ENCODE measurements at places on chromosomes 12 and 14. TPM values are rescaled to one million over a fixed set of nuclear protein-coding genes. Genes with fewer than 3 reads are reported as not detected.
A peak's percentile ranks its signal among the peaks of the same experiment; 100 is the strongest.

IRAK3 gene
- total RNA-seq: 29.7 TPM

PLD4 gene
- 1.7 TPM for total RNA-seq

GRCh38 chr14:93004699-93005082 lies 81.7 kb downstream of the CHGA start:
- no peaks in the 10 kb centered on the region for H3K27me3 ChIP-seq
- H3K27ac ChIP-seq: no peak overlapping the region
- no peaks in the 10 kb centered on the region for H3K36me3 ChIP-seq
- H3K4me1 ChIP-seq: no peaks in the 10 kb centered on the region
- no peak overlapping the region for H3K4me3 ChIP-seq

DNA sequence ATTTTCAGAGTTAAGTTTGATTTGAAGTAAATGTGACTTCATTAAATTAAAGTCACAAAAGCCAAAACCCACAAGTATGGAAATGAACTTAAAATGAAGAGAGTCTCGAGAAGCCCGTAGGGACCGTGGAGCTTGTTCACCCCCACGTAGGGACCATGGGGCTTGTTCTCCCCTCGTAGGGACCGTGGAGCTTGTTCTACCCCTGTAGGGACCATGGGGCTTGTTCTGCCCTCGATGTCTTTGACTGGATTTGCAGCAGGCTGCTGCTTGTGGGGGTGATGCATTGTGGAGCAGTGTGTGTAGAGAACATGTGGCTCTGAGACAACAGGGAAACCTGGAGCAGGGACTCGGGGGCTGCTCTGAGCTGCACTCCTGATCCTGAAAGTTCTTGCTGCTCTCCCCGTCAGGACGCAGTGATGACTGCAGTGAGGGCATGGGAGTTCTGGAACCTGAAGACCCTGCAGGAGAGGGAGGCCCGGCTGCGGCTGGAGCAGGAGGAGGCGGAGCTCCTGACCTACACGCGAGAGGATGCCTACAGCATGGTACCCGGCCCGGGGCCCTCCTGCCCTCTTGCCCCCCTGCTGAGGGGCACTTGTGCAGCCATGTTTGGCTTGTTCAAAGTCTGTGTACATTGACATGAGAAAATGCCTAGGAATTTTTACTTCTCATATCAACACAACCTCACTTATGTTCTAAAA lies 94.2 kb downstream of the EP400 start:
- H3K36me3 ChIP-seq: peaks cover 18% of the 10 kb centered on the region
- H3K27me3 ChIP-seq: no peaks in the 10 kb centered on the region
- DNase-seq: no peak
- no peaks in the 10 kb centered on the region for H3K4me1 ChIP-seq
- H3K27ac ChIP-seq: no peak overlapping the region

DNA sequence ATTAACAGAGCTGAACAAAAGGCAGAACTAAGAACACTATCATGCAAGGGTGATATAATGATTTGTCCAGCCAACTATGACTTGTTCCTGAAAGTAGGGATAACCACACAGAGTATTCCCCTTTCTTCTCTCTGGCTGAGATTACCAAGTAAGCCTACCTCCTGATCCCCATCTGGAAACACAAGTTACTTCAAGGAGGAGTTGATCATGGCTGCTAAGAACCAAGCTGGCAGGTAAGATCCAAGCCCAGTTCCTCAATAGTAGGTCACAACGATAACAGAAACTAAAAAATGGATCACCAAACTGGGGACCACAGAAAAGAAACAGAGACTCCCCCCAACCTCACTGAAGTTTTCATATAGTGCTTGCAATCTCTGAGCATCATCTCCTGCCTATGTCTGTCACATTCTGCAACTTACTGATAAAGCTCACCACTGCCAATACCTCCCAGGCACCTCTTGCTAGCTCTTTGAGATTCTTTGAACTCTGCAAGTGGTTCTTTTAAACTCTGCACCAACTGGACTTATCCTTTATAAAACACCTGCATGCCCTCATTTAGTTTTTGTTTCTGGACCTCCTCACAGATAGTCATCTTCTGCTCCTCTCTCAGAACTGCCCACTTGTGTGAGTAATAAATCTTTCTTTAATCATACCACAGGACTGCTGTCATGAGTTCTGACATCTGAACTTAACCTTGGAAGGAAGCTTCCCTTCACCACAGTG lies 76.6 kb downstream of the LRP6 start:
- H3K27ac ChIP-seq: no peak overlapping the region
- H3K36me3 ChIP-seq: no peaks in the 10 kb centered on the region
- H3K4me3 ChIP-seq: no peak overlapping the region
- peaks cover 2% of the 10 kb centered on the region for H3K4me1 ChIP-seq
- DNase-seq: no peak
- H3K27me3 ChIP-seq: no peaks in the 10 kb centered on the region

DNA sequence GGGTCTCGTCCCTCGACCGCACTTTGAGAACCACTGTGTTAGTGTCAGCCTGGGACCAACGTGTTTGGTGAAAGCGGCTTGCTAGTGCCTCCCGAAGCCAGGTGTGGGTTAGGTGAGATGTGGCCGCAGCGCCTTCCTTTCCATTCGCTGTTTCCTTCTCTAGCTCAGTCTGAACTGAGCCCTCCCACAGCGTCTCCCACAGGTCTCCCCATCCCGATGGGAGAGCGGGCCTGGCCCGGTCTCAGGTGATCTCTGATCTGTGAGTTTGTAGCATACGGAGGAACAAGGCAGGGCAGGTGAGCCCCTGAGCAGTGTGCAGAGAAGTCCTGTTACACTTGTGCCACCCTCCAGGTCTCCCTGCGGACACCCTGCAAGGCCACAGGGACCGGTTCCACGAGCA lies 19.3 kb downstream of the HIP1R start:
- no peak overlapping the region for H3K27ac ChIP-seq
- H3K4me3 ChIP-seq: no peak overlapping the region
- no peaks in the 10 kb centered on the region for H3K36me3 ChIP-seq
- no peaks in the 10 kb centered on the region for H3K4me1 ChIP-seq
- no peak for DNase-seq
- H3K27me3 ChIP-seq: no peaks in the 10 kb centered on the region

VRK1 gene
- total RNA-seq: 9.0 TPM

CDH24 gene
- total RNA-seq: 3.4 TPM

PDZRN4 gene
- 6.8 TPM for total RNA-seq

PDE3A gene
- 94.7 TPM for total RNA-seq

DNA sequence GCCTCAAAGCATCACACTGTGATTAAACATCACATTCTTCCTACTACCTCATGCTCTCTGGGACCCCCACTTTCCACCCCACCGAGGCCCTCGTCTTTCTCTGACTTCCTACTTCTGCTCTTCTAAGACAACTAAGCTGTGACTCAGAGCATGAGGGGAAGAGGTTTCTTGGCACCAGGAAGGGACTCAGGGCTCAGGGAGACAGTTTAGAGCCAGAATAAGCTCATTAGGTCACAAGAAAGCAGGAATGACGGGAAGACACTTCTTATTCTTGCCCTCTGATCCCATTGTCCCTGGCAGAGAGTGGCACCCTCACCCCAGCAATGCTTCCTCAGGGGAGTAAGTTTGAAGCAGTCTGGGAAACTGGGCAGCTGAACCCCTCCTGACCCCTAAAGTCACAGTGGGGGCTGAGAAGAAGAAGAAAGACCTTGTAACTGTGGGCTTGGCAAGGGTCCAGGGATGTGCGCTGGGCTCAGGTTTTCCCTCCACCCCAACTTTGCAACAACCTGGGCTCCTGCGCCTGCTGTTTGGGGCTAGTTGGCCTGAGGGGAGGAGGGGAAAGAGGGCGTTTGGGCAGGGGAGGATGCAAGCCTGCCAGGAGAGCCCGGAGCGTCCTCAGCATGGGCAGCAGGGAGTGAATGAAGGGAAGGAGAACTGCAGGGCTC lies 64.6 kb upstream of the ACTN1 start:
- H3K4me1 ChIP-seq: peaks cover 2% of the 10 kb centered on the region
- H3K27me3 ChIP-seq: no peaks in the 10 kb centered on the region
- peak; percentile 78 for DNase-seq
- no peaks in the 10 kb centered on the region for H3K36me3 ChIP-seq

SLC39A9 gene
- total RNA-seq: 44.3 TPM

KCNA1 gene
- total RNA-seq: 0.39 TPM

- DNase-seq: no peak
- no peaks in the 10 kb centered on the region for H3K4me1 ChIP-seq
- no peak overlapping the region for H3K27ac ChIP-seq
- no peaks in the 10 kb centered on the region for H3K36me3 ChIP-seq
These were observed 39.8 kb upstream of the CMKLR1 start for GRCh38 chr12:108378926-108379325.

DNA sequence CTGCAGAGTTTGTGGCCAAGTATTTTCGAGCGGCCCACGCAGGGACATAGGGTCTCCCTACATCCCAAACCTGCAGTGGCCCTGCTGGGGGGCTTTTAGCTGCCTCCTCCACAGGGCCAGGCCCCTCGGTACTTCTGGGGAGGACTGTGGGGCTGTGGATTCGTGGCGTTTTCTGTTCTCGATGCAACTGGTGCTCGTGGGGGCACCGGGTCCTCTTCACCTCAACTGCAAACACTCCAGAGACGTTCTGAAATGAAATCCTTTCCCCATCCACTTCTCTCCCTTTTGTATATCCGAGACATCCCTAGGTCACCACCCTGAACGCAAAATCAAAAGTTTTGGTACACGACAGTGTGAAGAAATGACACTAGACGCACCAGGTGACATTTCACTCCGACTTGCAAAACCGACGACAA lies 2.3 kb downstream of the RFX4 start:
- no peak for DNase-seq
- no peaks in the 10 kb centered on the region for H3K4me1 ChIP-seq
- H3K36me3 ChIP-seq: no peaks in the 10 kb centered on the region

GRCh38 chr12:2691345-2692071 lies 103.3 kb upstream of the FKBP4 start:
- H3K27me3 ChIP-seq: no peaks in the 10 kb centered on the region
- no peak for DNase-seq
- H3K27ac ChIP-seq: no peak overlapping the region
- no peaks in the 10 kb centered on the region for H3K4me1 ChIP-seq
- peaks cover 2% of the 10 kb centered on the region for H3K36me3 ChIP-seq

DNA sequence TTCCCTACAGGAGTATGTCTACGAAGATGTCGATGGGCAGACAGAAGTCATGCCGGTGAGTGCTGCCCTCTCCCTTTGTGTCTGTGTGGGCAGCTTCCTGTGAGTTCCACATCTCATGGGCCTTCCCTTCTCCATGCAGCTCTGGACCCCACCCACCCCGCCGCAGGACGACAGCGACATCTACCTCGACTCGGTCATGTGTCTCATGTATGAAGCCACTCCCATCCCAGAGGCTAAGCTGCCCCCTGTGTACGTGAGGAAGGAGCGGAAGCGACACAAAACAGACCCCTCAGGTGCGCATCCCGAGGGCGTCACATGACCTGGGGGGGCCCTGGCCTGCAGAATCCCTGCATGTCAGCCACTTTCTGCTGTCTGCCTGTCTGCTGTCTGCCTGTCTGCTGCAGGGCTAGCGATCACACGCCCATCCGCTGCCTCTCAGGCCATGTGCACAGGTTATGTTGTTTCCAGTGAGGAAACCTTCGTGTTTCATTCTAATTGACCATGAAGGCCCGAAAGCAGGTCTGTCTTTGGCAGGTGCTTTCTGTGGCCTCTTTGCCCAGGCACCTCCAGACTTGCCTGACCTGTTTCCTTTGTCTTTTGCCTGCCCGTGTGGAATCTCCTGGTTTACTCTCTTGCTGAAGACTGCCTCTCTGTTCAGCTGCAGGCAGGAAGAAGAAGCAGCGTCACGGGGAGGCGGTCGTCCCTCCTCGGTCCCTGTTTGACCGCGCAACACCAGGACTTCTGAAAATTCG lies 95.1 kb downstream of the EP400 start:
- DNase-seq: no peak
- H3K27me3 ChIP-seq: no peaks in the 10 kb centered on the region
- no peaks in the 10 kb centered on the region for H3K4me1 ChIP-seq
- H3K36me3 ChIP-seq: peaks cover 24% of the 10 kb centered on the region
- H3K27ac ChIP-seq: no peak overlapping the region

SLC6A15 gene
- 0.55 TPM for total RNA-seq

DNA sequence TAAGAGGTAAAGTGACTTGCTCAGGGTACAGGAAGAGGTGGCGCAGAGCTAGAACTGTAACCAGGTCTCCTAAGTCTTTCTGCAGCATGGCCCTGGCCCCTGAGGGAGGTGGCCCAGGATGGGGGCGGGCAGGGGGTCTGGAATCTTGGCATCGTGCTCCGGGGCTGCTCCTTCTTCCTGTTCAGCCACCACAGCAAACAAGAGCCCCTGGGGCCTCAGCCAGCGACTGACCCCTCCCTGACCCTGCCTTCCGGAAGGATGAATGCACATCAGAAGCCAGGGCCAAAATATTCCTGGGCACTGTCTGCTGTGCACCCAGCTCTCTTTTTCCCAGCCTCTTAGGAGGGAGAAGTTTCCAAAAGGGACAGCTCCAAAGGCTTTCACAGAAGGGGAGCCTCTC lies 242.8 kb downstream of the DPF3 start:
- no peaks in the 10 kb centered on the region for H3K36me3 ChIP-seq
- no peaks in the 10 kb centered on the region for H3K27me3 ChIP-seq
- no peak overlapping the region for H3K4me3 ChIP-seq
- no peak overlapping the region for H3K27ac ChIP-seq
- no peak for DNase-seq

GRCh38 chr12:111841236-111841749 lies 735 bp upstream of the MAPKAPK5 start:
- DNase-seq: no peak
- no peak overlapping the region for H3K27ac ChIP-seq
- H3K4me3 ChIP-seq: peak overlapping the region; percentile 92
- no peaks in the 10 kb centered on the region for H3K36me3 ChIP-seq
- no peaks in the 10 kb centered on the region for H3K4me1 ChIP-seq

OR10G3 gene
- not detected for total RNA-seq

DNA sequence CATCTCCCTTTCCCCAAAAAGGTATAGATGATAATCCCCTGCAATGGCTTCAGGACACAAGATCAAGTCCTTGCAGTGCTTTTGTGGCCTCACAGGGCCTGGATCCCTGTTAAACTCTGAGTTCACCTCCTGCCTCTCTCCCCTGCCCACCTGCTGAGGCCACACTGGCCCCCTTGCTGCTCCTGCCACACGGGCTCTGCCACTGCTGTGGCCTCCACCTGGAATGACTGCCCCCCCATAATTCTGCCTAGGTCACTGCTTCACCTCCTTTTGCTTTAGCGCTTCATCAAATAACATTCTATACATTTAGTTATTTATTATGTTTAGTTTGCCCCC lies 653 bp upstream of the IFI27 start:
- no peak overlapping the region for H3K27ac ChIP-seq
- H3K4me1 ChIP-seq: no peaks in the 10 kb centered on the region
- no peak for DNase-seq
- H3K4me3 ChIP-seq: no peak overlapping the region
- H3K27me3 ChIP-seq: no peaks in the 10 kb centered on the region

GRCh38 chr14:30573226-30573814 lies 14.4 kb downstream of the G2E3 start:
- H3K4me3 ChIP-seq: no peak overlapping the region
- peaks cover 2% of the 10 kb centered on the region for H3K4me1 ChIP-seq
- no peak for DNase-seq

Data from aorta (tissue), 5 donors.